ENCODE measurements at places on chromosomes 1 and 21.

GRCh38 chr1:10687782-10688408 lies 108.6 kb downstream of the CASZ1 start:
- DNase-seq: no peak

GRCh38 chr1:208475449-208475848 lies 231.3 kb upstream of the PLXNA2 start:
- DNase-seq: no peak

DNA sequence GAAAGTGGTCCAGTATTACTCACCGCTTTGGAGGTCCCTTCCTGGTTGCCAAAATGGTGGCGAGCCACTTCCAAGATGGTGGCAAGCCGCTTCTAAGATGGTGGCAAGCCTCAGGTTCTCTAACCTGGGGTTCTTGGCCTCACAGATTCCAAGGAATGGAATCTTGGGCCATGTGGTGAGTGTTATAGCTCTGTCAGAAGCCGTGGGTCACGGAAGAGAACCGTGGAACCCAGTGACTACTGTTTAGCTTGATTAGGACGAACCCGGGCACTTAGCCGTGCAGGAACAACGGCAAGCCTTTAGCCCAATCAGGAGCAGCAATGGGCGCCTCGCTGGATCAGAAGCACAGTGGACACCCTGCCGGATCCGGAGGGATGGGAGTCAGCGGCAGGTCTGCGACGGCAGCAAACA lies 356.2 kb upstream of the TMPRSS15 start:
- no peak for DNase-seq

GRCh38 chr1:182739545-182739944 lies 50.0 kb upstream of the NPL start:
- no peak for DNase-seq

DNA sequence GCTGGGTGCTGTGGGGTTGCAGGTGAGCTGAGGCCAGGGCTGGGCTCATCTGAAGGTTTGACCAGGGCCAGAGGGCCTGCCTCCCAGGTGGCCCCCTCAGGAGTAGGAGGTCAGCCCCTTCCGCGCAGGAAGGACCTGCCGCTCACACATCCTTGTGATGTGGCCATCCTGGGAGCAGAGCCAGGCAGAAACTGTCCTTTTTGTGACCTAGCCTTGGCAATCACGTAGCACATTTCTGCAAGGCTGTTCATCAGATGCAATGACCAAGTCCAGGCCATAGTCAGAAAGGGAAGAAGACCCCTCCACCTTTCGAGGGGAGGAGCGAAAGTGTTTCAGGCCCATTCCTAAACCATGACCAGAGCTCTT lies 55.5 kb upstream of the TRAPPC10 start:
- DNase-seq: no peak
